Frontal cortex (tissue), 4 donors: ENCODE measurements at places on chromosomes 6 and 20. TPM values are rescaled to one million over a fixed set of nuclear protein-coding genes. Genes with fewer than 3 reads are reported as not detected.

TCF19 gene
- 2.0 TPM for total RNA-seq

MYB gene
- total RNA-seq: 2.9 TPM

ULBP2 gene
- 5.3 TPM for total RNA-seq

ID4 gene
- 123 TPM for total RNA-seq

TGM3 gene
- not detected for total RNA-seq
